ENCODE measurements at places on chromosomes 12 and 14.

DNA sequence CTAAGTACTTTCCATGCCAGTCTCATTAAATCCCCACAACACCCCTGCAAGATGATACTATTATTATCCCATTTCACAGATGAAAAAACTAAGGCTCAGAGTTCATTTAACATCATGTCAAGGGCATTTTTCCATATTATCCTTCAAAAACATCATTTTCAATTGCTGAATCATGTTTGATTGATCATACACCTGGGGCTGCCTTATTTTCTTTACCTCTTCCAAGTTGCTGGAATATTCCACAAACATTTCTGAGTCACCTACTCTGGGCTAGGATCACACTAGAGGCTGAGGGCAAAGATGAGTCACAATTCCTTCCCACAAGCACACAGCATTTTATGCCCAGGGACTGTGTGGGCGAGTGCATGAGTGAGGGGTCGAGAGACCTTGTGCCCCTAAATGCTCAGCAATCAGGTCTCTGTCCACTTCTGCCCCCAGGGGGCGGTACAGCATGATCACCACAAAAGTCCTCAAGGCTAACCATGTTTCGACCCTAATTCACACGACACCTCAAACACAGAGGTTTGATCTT, 14.1 kb upstream of the TMEM119 start:
- DNase-seq = no peak

DNA sequence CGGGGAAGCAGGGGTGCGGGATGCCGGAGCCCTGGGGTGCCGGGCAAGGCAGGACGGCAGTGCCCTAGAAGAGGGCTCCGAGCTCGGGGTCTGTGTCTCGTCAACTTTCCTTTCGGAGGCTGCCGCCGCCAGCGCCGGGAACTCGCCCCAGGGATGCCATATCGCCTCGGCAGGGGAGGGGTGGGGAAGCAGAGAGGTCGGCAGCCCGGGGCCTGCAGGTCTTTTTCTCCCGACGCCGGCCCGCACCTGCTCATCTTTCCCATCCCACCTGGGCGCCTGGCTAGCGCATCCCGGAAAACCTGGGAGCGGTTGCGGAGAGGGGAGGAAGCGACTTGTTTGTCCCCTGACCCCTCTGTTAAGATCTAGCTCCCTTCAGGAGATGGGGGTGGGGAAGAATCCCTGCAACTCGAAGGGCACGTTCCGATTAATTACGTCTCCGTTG, 547 bp downstream of the CNTN1 start:
- DNase-seq = no peak

GRCh38 chr14:64654246-64654900, 49.9 kb upstream of the PLEKHG3 start:
- no peak for DNase-seq

- no peak for DNase-seq
Measured at GRCh38 chr12:40735551-40736230, 43.5 kb downstream of the CNTN1 start.
